ENCODE measurements at places on chromosomes 13 and 19.

DNA sequence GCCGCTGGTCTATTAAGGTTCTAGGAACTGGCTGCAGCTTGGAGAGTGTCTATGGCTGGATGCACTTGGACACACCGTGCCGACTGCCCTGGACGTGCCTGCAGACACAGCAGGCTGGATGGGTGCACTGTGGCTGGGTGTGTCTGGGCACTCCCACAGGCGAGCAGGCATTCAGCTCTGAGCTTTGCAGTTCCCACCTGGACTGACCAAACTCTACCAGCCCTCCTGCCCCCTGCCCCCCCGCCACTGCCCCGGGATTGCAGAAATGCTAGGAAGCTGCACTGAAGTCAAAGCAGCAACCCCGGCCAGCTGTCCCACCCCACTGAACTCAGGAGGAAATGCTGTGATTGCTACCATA lies 7.0 kb upstream of the LRP3 start:
- no peak for DNase-seq

DNA sequence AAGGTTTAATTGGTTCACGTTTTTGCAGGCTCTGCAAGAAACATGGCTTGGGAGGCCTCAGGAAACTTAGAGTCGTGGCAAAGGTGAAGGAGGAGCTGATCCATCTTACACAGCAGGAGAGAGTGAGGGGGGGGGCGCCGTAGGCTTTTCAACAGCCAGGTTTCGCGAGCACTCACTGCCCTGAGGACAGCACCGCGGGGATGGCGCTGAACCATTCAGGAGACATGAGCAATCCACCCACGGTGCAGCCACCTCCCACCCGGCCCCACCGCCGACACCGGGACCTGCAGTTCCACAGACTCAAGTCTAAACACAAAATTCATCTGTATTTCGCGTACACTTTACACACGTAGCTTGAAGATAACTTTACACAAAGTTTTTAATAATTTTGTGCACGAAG lies 73.6 kb downstream of the KDM4B start:
- no peak for DNase-seq

DNA sequence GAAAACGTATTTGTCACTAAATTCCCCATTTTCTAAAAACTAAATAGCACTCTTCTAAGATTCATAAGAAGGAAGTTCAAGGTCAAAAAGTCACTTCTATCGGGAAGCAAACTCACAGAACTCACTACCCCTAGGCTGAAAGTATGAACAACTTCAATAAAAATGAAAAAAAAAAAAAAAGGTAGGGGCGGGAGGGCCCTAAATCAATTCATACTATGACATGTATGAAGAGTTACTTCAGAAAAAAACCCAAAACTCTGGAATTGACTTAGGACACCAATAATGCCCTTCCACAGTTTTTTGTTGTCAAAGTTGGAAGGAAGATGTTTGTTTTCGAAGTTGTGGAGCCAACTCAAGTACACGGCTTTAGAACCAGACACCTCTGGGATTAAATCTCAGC lies 1.1 kb downstream of the SUCLA2 start:
- no peak for DNase-seq

- DNase-seq: no peak
Measured at GRCh38 chr19:48982280-48982679, 10.8 kb downstream of the GYS1 start.

GRCh38 chr19:11964858-11965645 lies at the start of gene ZNF763:
TSS of gene ZNF763 (plus strand) at chr19:11965040. CDS start at chr19:11965209, 169 bp downstream.
- peak; percentile 83 for DNase-seq

- DNase-seq: no peak
Measured at GRCh38 chr13:75489502-75490263, 7.7 kb upstream of the TBC1D4 start.

Data from stimulated activated CD4-positive, alpha-beta T cell treated with anti-CD3 and anti-CD28 coated beads, TNF-alpha, amount 100 ng/mL, for 48 hours (primary cell).